ENCODE measurements at places on chromosomes 16 and 17.
A peak's percentile ranks its signal among the peaks of the same experiment; 100 is the strongest.

- DNase-seq, result no peak
Observed at GRCh38 chr17:19250421-19251173, 13.4 kb downstream of the EPN2 start.

GRCh38 chr16:57612494-57612893, 15.9 kb upstream of the ADGRG1 start:
- no peak for DNase-seq

DNA sequence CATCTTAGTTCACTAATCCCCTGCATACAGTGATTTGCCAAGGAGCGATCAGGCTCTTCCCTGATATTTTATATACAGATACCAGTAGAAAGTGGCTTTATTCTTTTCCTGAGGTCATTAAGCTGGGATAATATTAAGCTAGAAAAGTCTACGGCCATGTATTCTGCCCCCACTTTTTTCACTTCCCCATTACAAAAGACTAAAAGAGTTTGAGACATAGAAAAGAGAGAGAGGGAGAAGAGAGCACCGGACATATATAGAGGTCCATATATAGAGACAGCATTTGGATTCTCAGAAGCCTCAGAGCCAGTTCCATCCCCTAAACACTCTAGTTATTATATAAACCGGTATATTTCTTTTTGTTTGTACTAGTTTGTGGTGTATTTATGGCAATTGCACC, 166.5 kb upstream of the ANKFN1 start:
- DNase-seq, result no peak

- no peak for DNase-seq
Observed at GRCh38 chr16:85640585-85640984, 27.5 kb downstream of the GSE1 start.

DNA sequence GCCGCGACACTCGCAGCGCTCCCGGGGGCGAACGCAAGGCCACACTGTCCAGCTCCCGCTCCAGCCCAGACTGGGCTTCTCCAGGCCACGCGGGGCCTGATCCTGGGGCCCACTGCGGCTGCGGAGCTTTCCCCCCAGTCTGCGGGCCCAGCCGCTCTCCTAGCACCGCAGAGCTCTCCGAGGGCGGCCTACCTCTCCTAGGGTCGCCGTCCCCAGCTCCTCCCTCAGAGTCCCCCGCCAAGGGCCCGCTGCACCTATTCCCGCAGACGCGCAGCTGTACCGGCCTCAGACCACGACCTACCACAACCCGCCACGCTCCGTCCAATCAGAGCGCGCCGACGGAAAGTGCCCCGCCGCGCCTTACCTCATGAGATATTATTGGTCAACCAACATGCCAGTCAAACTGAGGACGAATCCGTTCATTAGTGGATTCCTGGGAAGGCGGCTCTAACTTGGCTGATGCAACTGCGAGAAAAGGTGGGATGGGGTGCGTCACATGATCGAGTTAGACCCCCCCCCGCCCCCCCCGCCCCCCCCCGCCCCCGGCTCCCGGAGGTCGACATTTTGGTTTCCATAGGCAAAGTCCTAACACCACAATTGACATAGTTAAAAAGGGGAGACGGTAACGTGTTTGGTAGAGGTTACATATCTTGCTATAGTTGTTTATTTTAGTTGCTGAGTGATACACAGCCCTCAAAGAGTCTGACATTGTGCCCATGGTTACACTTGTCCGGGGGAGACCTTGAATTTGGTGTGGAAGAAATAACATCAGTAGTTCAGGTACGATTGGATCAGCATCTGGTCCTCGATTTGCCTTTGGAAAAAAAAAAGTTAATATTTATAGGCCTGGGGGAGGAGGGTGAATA, at the start of gene AARS1:
Gene AARS1 (minus strand): TSS at position 278 of the 866 bp plus-strand sequence. CDS start 6,743 bp downstream, outside the sequence.
- peak; percentile 87 for DNase-seq

DNA sequence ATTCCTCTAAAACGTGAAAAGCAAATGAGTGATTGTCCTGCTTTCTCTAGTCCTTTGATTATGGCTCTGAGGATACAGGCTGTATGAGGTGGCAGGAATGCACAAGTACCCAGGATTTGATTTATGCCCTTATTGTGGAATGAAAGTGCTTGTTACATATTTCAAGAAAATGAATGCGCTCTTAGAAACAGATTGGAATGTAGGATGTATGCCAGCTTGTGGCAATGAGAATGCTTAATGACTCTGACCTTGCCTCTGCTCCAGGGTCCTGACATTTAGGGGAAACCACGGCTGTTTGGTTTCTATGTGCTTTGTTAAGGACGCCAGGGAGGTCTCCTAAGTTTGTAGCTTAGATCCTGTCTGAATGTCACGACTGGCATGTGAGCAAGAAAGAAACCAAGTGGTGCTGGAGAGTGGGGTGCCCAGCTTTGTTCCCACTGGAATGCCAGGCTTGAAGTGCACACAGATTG, 22.0 kb downstream of the PRCD start:
- DNase-seq, result no peak

- no peak for DNase-seq
Observed at GRCh38 chr17:37570527-37571093, 38.6 kb downstream of the SYNRG start.

Data from stimulated activated CD8-positive, alpha-beta memory T cell treated with anti-CD3 and anti-CD28 coated beads, Interleukin-12 subunit alpha, Interleukin-12 subunit beta, amount 100 ng/mL, for 4 hours (primary cell).